ENCODE measurements at places on chromosomes 1 and 21. TPM values are rescaled to one million over a fixed set of nuclear protein-coding genes. Genes with fewer than 3 reads are reported as not detected.

C2CD4D gene
- 0.28 TPM for total RNA-seq

- no peak for DNase-seq
These were observed 563 bp downstream of the QSOX1 start for GRCh38 chr1:180155182-180155682.

DNA sequence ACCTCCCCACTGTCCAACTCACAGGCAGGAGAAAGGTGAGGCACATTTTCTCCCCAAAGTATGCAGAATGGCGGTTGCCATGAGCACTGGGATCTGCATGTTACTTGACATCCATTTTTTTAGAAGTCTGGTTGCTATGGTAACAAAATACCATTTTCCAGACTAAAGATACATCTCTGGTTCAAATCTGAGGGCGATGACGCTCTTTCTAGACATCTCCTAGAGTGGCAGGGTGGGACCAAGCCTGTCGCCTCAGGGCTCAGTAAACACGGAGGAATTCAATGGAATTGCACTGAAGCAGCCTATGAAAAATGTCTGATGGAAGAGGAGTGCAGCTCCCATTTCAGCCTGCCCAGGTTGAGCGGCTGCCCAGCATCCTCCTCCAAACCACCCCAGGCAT is 21.5 kb upstream of the FAM43B start:
- no peak for DNase-seq

ICOSLG gene
- total RNA-seq, result 1.4 TPM

DNA sequence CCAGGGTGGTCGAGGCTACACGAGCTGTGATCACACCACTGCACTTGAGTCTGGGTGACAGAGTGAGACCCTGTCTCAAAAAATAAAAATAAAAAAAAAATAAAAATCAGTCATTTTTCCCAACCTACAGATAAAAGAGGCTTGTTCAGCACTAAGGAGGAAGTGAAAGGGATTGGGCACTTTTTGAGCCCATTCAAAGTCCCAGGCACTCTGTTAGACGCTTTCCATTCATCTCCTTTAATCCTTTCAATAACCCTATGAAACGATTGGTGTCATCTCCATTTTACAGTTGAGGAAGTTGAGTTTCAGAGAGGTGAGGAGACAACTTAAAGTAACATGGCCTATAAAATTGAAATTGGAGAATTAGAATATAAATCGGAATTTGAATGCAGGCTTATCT is 10.4 kb upstream of the AGO4 start:
- DNase-seq, result no peak

Data from heart left ventricle (tissue), 16 donors.